ENCODE measurements at places on chromosomes 1 and 21.

DNA sequence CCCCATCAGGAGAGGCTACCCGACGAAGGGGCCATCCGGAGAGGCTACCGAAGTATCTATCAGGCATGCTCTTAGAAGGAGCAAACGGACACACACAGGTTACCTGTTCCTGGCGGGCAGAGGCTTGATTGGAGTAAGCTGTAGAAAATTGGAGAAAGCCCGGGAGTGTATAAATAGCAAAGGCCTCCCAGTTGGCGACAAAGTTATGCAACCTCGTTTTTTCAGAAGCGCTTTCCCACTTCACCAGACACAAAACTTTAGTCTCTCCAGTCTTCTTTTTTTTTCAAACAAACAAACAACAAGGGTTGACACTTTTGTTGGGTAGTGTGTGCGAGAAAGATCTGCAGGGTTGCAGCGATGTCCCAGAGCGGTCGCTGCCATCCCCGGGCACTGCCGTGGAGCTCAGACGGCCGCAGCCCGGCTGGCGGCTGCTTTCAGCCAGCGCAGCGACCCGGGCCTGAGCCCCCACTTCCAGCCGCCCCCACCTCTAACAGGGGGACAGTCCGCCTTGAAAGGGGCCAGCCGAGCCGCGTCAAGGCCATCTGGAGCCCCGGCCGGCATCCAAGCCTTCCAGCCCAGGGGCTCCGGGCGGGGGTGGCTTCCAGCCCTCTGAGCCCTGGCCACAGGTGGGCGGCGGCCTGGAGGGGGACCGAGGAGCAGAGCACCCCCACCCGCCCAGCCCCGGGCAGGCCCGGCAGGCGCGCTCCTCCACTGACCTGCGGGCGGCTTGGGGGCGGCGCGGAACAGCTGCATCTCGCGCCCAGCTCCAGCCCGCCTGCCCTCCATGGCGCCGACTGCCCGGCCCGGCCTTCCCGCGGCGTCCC is 616 bp downstream of the MCOLN3 start:
- DNase-seq: no peak

- no peak for DNase-seq
These were observed 326.3 kb downstream of the TBX15 start for GRCh38 chr1:118661769-118662320.

GRCh38 chr1:117656202-117656641 is 50.4 kb downstream of the TENT5C start:
- peak; percentile 66 for DNase-seq

DNA sequence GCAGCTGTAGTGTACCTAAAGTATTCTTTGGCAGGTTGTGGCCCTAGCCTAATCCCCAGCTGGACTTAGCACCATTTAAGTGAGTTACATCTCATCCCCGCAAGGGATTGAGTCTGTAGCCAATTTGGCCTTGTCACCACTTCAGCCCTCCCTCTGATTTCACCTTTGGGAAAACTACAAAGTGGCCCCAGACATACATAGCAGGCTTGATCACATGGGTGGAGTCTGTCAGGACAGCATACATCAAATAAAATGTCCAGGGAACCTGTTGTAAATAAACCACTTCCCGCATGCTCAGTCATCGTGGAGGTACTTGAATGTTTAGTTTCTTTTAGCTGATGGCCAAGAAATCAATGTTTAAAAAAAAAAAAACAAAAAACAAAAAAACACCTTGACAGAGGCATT is 142.5 kb downstream of the DHRS3 start:
- DNase-seq: no peak

- no peak for DNase-seq
These were observed 33.3 kb upstream of the CFAP298 start for GRCh38 chr21:32645261-32646182.

- peak; percentile 74 for DNase-seq
These were observed 64.0 kb downstream of the ADARB1 start for GRCh38 chr21:45138199-45139002.

DNA sequence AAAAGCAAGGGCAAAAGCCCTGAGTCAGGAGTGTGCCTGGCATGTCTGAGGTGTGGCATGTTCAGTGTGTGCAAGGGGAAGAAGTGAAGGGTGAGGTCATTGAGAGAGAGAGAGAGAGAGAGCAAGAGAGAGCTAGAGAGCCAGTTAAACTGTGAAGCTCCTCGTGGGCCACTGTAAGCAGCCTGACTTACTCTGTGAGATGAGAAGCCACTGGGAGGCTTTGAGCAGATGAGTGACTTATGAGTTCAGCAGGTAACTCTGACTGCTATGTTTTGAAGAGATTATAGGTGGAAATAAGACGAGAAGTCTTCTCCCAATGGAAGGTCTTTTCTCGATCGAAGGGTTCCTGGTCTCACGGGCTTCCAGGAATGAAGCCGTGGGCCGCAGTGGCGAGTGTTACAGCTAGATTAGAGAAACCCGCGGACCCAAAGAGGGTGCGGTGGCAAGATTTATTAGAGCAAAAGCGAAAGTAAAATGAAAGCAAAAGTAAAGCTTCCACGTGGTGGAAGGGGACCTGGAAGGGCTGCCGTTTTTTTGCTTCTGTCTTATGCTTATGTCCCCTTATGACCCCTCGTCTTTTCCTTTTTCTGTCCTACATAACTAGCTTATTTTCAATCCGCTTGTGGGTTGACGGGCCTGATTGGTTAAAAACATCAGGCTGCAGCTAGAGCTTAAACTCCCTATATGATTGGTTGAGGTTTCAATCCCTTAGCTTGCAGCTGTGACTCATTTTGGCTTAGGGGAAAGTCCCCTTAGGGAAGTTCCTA is 323.1 kb upstream of the FAM78B start:
- DNase-seq: peak; percentile 40

DNA sequence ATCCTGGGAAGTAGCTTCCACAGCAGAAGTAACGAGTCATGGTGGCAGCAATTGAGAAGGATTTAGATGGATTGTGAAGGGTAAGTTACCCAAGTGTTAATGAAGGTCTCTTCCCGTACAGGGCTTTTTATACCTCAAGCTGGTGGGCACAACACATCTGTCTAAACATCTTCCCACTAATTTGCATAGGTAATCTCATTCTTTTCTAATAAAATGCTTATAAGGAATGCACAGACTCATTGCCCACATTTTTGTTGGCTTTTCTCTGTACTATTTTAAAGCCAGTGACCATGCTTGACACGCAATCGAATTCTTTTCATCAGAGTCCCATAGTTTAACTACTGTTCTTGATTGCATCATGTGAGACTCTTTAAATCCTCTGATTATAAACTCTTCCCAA is at the start of gene KRTAP7-1:
Gene KRTAP7-1 (minus strand): TSS at position 101 of the 400 bp plus-strand sequence. CDS start 61 bp downstream, at position 40.
- no peak for DNase-seq

- DNase-seq: no peak
These were observed 33.5 kb upstream of the PIGV start for GRCh38 chr1:26754086-26754874.

DNA sequence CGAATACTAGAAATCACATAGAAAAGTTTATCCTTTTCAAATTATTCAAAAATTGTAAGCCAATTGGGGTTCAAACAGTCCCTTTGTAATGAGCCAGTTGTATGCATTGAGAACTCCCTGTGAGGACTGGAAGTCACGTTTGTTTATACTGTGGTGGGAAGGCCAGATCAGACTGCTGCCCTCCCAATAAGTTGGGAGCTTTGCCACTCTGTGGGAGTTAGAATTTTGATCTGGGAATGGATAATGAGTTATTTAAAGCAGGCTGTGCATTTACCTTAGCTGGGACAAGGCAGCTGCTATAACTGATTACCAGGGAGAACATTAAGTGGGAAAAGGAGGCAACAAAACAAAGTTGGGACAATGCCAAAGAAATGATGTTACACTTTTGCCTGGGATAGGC is 178.8 kb downstream of the SDCCAG8 start:
- no peak for DNase-seq

DNA sequence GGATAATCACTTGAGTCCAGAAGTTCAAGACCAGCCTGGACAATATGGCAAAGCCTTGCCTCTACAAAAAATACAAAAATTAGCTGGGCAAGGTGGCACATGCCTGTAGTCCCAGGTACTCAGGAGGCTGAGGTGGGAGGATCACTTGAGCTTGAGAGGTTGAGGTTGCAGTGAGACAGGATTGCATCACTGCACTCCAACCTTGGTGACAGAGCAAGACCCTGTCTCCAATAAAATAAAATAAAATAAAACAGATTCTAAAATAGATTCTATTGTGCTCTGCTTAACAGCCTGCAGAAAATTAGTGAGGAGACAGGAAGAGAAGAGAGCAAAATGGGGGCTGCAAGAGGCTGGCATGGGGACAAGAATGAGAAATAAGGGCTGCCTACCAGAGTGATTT is 7.5 kb upstream of the SDE2 start:
- DNase-seq: no peak

DNA sequence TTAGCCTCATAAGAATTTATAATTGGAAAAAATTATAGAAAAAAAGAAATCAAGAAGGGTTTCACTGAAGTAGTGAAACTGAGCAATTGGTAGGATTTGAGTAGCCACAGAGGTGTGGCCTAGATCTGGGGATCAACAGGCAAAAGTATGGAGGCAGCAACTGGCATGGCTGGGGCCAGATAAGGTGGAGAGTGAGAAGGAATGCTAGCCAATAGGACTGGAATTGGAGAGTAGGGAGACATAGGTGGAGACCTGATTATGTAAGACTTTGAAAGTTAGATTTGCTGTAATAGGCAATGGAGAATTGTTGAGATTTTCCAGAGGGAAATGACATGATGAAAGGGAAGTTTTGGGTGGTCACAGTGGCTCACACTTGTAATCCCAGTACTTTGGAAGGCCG is 24.6 kb upstream of the CGN start:
- no peak for DNase-seq

DNA sequence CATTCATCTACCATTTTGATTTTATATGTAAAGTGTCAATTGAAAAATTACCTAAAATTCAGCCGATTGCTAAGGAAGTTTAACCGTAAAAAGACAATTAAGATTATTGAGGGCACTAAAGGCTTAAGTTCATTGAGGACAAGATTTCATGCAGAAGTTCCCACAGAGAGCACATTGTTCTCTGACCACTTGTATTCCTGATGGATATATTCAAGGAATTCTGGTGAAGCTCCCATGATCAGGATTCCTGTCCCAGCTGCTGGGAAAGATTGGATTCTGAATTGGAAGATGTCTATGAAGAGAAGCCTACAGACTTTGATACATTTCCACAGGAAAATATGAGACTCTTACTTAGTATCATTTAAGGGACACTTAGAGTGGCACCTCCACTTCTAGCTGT is 209.2 kb upstream of the KCTD3 start:
- DNase-seq: no peak

DNA sequence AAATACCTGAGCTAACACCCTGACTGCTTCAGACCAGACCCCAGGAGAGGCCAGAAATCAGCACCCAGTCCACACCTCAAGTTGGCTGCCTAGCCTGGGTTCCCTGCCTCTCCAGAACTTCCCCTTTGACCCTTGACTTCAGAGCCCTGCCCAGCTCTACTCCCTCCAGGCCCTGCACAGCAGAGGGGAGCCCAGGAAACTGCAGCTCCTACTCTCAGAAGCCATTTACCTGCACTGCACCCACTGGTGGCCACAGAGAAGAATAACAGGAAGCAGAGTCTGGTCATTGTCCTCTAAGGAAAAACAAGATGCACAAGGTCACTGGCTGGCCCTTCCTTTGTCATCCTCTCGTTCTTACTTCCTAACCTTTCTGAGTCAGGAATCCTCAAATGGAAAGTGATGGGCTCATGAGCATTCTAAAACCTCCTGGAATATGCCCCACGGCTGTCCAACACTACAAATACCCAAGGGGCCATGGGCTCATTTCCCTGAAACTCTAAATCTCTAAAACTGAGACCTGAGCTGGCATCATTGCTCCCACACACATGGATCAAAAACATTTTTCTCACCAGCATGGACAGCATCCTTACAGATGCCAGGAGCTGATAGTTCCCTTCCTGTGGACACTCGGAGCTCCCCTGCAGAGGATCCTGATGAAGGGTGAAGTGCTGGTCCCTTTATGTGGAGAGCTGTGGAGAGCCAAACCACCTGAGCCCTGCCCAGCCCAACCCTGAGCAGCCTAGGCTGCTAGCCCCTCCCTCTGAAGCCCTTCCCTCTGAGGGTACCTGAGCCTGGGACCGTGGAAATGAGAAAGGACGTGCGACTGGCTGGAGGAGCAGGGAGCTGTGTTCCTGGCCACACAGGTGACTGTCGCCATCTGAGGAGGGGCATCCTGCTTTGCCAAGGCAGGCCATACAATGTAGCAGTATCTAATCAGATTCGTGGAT is at the start of gene ITLN2:
Gene ITLN2 (minus strand): TSS at position 652 of the 947 bp plus-strand sequence. CDS start 68 bp downstream, at position 584.
- peak; percentile 54 for DNase-seq

GRCh38 chr1:198563583-198563982 is 23.1 kb upstream of the ATP6V1G3 start:
- no peak for DNase-seq

GRCh38 chr1:183025010-183025337 is 1.8 kb downstream of the LAMC1 start:
- no peak for DNase-seq

DNA sequence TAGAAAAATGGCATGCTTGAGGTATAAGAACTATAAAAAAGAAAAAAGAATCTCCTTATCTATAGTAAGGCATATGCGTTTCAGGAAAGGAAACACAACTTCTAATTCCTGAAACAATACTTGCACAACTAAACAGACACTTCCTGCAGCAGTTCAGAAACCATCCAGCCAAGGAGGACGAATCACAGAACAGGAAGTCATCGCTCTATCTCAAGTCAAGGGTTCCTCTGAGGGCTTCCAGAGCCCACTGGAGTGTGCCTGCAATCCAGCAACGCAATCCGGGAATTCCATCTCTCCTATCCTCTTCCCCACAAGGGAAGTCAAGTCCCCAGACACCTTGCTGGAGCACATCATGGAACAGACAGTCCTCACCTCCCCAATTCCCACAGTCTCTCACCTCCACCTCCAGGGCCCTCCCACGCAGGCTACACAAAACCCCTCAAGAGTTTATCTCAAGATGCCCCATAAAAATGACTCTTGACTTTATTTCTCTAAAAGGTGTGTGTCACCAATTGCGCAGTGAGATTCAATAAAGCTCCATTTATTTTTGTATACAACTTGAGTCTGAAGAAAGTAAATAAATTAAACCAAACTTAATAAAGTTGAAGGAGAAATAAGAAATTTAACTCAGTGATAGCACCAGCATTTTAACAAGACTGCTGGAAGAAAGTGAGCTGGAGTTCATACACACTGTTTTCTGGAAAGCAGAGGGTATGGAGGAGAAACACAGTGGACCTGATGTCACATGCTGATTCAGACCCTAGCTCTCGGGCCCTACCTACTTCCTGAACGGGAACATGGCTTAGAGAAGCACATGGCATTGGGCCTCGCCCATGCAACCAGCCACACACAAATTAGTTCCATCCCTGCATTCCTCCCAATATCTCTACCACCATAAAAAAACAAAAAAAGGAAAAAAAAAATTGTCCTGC is 39.9 kb downstream of the SIPA1L2 start:
- DNase-seq: no peak

DNA sequence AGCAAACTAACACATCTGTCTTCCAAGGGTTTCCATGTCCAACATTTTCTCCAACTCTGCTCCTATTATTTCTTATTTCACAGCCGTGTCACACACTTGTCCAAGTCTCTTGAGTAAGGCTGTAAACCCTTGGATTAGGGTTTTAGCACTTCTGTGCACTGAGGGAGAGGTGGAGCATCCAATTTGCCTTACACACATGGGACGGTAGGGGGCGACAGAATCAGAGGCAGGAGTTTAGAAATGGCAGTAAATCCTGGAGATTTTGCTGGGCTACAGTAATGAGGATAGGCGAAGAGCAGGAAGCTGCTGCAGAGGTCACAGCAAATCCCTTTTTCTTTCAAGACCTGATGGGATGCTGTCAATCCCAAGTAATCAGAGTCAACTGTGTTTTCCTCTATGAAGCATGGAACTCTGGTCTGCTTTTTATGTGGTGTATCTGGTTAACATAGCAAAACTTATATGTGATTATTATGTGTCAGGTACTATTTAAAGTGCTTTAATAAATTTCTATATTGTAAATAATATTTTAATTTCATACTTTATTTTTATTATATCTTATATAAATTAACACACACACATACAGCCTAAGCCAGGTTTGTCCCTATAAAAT is 15.4 kb upstream of the LCE5A start:
- DNase-seq: no peak

Data from activated CD4-positive, CD25-positive, alpha-beta regulatory T cell treated with anti-CD3 and anti-CD28 coated beads, Interleukin-2, amount 50 U/mL, for 72 hours (primary cell).